Posterior vena cava (tissue), 2 donors: ENCODE measurements at places on chromosomes 7 and 10. TPM values are rescaled to one million over a fixed set of nuclear protein-coding genes. Genes with fewer than 3 reads are reported as not detected.

The GOLGA7B gene
- total RNA-seq = 0.19 TPM

DNA sequence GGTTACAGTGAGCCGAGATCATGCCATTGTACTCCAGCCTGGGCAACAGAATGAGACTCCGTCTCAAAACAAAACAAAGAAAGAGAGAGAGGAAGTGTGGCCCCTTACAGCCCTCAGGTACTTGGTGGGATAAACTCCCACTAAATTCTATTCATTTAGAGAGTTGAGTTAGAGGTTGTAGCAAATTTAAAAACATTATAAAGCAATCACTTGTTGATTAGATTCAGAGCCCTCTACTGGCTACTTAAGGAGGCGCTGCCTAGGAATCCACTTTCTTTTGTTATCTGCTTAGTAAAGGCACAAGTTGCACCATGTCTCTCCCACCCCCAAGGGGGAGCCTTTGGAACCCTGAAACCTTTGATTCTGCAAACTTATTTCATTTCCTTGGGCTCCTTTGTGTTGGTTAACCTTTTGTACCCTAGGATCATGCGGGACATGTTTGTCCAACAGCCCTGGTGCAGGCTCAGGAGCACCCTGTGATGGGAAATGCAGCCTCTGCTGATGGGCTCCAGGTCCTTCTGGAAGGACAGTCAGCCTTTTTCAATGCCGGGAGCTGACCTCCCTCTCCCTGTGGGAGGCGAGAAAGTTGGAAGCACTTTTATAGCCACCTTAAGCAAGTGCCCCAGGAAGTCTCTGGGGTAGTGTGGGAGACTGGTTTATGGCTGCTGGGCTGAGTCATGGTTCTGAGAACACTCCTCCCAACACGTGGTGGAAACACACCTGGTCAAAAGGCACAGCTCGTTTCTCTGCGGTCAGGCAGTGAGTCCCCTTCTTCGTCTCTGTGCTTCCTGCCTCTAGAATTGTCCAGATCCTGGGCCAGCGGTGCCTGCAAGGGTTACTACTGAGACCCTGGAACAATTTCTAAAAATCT is 2.3 kb downstream of the HKDC1 start:
- no peak for DNase-seq

GRCh38 chr7:22393913-22394729 is 37.2 kb upstream of the RAPGEF5 start:
- DNase-seq = no peak

DNA sequence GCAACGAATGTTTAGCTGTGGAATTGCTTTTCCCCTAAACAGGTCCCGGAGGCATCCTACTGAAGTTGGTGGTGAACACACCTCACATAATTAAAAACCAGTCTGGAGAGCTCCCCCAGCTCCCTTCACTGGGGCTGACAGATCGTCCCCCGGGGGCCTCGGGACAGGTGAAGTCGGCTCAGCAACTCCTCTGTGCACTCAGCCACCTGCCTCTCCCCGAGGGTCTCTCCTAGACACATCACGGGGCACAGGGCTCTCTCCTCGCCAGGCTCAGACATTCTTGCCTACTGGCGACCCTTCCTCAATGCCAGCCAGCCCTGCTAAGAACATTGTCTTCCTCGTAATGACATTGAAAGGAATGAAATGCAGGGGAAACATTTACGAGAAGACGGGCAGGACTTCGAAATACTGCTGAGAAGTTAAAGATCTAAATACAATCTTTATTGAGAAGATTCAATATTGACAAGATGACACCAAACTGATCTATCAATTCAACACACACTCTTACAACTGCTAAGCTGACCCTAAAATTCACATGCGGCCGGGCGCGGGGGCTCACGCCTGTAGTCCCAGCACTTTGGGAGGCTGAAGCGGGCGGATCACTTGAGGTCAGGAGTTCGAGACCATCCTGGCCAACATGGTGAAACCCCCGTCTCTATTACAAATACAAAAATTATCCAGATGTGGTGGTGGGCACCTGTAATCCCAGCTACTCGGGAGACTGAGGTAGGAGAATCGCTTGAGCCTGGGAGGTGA is 88.1 kb upstream of the DNAAF5 start:
- DNase-seq = peak; percentile 73

- peak; percentile 67 for DNase-seq
Measured at GRCh38 chr7:149006345-149006725, 22.0 kb downstream of the PDIA4 start.

DNA sequence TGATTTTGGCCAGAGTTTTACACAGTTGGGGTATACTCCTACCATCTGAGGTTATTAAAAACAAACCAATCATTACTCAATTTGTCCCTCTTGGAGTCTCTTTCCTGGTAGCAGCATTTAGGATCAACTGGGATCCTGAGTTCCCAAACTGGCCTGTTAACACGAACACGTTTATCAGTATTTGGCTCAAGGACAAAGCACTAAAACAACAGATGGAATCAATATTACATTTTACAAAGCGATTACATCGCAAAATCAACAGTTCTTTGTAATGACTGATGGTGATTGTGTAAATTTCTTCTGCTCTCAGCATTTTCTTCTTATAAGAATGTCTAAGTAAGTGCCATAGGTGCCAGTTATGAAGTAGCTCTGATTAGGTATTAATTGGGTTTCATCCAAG is 582.9 kb upstream of the ANKRD30A start:
- DNase-seq = no peak

DNA sequence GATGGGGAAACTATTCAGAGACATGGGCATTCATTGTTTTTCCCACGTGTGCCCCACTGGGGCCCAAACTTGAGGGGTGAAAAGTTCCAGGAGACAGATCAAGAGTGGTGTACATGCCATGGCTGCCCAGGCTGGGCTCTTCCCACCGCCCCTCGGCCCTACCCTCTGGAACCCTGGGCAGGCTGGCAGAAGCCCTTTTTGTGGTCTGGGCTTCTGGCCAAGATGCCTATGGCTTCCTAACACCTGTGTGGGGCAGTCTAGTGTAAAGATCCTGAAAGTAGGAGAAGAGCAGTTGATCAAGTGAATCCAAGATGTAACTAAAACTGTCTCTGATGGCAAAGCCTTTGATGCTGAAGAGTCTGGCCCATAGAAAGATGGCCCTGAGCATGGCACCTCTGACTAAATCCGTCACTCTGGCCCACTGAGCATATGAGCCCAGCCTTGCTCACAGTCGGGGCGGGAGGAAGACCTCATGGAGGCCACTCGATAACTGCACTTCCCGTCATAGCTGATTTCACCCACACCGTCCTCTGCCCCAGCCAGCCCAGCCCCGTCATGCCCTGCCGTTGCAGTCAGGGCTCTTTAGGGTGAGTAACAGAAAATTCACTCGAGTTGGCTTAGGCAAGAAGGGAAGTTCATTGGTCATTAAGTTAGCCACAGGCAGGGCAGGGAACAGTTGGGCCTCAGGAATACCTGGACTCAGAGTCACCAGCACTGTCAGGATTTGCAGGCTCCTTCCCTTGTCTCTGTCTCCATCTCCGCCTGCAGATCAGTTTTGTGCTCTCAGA is 37.9 kb upstream of the MTPAP start:
- DNase-seq = peak; percentile 71

DNA sequence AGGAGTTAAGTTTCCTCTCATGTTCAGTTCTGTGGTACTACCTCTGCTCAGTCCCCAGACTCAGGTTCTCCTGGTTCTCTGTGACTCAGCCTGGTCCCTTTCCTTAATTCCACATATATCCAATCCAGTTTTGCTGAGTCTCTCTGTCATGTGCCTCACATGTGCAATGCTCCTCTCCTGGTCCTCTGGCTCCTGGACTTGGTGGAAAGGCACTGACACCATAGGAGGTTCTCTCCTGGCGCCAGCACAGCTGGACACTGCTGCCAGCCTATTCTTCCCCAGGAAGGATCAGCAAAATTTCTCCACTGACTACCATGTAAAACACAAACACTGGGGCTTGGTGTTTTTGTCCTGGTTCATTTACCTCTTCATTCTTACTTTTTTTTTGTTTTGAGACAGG is 27.8 kb downstream of the GLUD1 start:
- DNase-seq = no peak

GRCh38 chr7:84175461-84175860 is 19.1 kb downstream of the SEMA3A start:
- DNase-seq = no peak

GRCh38 chr10:79559726-79560125 is 481 bp downstream of the SFTPA2 start:
- no peak for DNase-seq

- no peak for DNase-seq
Measured at GRCh38 chr10:116296291-116296721, 23.3 kb upstream of the GFRA1 start.
